NCI-H460 (cell line): ENCODE measurements at places on chromosomes 3 and 15.

GRCh38 chr3:104941785-104942184, 424.9 kb upstream of the ALCAM start:
- no peak for DNase-seq

DNA sequence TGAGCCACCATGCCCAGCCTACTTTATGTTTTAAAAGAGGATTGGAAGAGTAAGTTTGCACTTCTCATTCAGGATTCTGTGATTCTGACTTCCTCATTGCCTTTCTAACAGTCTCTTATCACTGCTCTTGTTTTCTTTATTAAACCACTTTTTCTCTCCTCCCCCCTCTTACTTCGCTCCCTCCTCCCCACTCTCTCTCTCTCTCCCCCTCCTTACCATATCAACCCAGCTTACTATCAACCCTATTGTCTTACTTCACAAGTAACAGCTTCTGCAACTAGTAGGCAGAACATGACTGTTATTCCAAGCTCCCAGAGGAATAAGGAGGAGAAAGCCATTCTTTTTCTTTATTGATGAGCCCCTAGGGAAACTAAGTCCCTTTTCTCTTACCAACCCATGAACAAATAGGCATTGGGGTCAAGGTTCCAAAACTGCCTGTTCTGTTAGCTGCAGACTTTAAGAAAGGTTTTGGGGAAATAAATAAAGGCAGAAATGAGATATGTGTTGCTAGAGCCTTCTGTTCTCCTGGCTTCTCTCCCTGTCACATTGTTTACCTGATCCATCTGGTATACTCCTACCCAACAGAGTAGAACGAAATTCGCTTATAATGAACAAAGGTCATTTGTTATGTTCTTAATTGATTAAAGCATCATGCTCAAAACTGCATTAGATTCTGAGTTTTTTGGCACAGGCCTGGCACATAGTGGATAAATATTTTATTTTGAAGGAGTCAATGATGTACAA, 56.4 kb upstream of the RASGRP1 start:
- no peak for DNase-seq

- peak; percentile 15 for DNase-seq
Observed at GRCh38 chr3:99920481-99921376, 103.1 kb downstream of the CMSS1 start.

DNA sequence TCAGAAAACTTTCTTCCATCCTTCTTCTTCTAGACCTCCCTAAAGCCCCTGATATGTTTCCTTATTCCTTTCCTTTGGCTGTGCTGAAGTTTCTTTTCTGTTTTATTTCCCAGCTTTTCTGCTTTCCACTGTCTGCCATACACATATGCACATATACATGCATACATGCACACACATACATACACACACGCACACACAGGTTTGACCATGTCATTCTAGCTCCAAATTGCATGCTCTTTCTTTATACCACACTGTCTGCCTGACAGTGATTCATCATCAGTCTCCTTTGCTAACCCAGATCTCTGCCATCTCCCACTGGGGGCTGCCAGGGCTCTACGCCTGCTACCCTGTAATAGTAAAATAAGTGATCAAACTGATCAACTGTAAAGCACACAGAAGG, 181.3 kb downstream of the STAC start:
- no peak for DNase-seq

- no peak for DNase-seq
Observed at GRCh38 chr3:133572158-133573053, 1.1 kb upstream of the CDV3 start.

DNA sequence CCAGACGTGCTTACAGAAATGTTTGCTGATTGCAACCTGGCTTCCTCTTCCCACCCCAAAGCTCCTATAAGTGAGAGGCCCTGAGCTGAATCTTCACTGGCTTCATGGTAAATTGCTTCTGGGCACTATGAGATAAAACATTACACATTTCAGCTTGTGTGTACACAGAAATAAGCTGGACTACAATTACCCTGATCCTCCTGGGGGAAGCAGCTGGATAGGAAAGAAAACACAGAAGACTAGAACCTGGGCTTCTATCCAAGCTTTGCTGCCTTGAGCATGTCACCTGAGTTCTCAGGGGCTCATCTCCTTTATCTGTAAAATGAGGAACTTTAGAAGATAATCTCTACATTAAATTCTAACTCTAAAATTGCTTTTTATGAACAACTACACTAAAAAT, 40.3 kb downstream of the THBS1 start:
- no peak for DNase-seq

DNA sequence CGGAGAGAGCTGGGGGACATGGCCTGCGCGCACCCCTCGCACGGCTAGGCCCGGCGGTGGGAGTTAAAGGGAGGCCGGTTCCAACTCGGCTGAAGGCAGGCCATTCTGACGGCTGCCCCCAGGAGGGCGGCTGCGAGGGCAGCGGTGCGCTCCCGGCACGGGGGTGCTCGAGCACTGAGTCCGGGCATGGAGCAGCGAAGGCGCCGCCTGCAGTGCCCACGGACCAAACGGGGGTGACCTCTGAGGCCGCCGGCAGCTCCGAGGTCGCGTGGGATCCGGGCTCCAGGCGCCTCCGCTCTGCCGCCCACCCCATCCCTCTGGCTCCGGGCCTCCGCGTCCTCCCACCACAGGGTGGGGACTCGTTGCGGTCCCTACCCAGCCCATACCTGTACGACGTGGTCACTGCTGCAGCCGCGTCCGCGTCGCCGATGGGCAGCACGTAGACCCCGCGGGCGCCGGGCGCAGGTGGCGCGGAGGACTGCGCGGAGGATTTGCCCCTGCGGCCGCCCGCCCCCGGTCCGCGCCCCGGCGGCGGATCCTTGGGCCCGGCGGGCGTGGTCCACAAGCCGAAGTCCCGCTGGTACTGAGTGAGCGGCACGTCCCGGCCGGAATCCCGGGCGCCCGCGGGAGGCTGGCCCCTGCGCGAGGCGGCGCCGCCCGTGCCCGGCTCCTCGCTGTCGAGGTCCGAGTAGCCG, 469 bp downstream of the MAP6D1 start:
- no peak for DNase-seq

GRCh38 chr3:142586803-142587406, 8.4 kb upstream of the ATR start:
- DNase-seq, result peak; percentile 84

DNA sequence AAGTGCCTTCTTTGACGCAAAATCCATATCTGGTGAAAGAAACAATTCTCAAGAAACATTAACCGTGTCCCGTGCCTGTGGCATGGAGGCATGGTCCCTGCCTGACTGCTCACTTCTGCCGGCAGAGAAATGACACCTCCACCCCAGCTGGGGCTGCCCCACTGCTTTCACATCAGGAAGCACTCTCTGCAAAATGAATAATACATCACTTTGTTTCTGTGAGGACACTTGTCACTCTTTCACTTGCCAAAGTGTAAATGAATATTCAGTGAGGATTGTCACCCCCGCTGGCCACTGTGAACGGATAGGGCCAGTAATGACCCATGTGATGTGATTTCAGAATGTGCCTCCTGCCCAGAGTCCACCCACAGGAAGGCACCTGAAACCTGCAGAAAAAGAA, 31.1 kb upstream of the SLC24A5 start:
- no peak for DNase-seq

DNA sequence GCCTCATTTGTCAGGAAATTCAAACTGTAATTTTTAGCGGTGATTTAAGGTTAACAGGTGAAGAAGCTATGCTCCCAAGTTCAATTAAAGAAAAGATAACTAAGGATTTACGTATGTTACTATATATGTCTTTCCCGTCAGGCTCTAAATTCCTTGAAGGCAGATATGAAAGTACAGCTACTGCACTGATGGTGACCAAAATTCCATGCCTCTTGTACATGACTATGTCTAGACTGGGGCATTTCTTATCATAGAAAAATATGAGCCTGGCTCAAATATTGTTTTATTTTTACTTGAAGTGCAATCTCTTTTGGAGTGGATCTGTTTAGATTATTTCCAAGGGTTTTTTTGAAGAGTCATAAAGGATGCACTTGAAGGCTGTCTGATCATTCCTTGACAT, 647.1 kb upstream of the KCNMB2 start:
- no peak for DNase-seq

DNA sequence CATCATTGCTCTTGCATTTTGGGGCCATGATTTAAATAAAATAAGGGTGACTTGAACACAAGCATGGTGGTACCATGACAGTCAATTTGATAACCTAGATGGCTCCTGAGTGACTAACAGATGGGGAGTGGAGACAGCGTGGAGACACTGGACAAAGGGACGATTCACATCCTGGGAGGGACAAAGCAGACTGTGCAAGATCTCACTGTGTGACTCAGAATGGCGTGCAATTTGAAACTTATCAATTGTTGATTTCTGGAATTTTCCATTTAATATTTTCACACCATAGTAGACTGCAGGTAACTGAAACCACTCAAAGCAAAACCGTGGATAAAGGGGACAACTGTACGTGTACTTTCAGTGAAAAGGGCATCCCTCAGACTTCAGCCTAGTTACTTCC, 25.5 kb downstream of the MCCC1 start:
- no peak for DNase-seq

GRCh38 chr3:9678493-9678892, 25.1 kb upstream of the CPNE9 start:
- DNase-seq, result no peak

DNA sequence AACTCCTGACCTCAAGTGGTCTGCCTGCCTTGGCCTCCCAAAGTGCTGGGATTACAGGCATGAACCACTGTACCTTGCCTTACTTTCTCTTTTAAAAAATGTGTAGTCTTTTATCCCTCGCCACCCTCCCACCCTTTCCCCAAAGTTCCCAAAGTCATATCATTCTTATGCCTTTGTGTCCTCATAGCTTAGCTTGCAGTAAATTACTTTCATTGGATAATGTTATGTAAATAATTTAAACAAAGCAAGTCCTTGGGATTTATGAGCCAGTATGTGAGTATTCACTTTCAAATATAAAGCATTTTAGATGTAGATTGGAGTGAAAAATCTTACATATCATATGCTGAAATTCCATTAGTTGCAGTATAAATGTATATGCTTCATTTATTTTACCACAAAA, 11.0 kb downstream of the GTF2A2 start:
- no peak for DNase-seq

DNA sequence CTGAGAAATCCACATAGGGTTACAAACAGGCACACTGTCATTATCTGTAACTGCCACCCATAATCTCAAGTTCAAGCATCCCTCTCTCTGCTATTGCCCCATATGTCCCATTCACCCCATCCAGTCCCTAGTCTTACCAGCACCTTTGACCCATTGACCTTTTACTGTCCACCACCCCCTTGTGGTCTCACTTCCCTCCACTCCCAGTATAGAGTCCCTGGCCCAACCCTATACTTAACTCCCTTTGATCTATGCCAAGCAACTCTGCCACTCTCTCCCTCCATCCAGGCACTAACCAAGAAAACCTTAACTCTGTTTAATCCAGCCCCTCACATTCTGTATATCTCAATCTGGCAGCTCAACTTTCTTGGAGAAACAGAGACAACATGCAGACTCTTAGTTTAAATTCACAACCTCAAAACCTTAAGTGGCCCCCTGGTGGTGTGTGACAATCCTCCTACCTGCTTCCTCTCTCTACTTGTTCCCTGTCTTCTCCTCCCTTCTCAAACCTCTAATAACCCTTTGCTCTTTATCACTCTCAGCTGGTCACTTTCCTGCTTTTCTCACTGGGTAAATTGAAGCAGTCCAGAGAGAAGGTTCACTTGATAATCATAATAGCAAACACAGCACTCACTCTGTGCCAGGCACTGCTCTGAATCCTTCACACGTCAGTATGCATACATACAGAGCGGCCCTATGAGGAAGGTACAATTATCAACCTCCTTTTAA, 162.7 kb downstream of the STT3B start:
- no peak for DNase-seq

- DNase-seq, result no peak
Observed at GRCh38 chr15:37733628-37734027, 200.8 kb upstream of the TMCO5A start.

- no peak for DNase-seq
Observed at GRCh38 chr3:29168081-29168480, 112.8 kb upstream of the RBMS3 start.

DNA sequence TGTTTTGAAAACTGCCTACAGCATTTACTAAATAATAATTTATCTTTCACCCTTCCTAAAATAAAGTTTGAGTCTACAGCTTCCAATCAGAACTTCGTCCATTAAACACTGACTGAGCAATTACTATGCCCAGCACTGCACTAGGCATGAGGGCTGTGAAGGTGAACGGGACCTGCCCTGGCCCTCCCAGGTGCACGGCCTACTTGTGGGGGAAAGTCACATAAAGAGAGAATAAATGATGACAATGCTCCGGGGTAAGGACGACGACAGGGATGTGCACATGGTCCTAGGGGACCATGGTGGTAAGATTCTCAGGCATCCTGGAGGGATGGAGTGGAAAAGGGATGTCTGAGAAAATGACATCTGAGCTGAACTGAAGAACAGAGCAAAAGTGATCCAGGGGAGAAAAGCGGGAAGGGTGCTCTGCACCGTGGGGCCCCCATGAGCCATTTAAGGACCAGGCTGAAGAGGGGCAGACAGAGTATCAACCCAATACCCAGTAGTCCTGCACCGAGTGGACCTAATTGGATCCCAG, 11.5 kb downstream of the PLA2G4F start:
- no peak for DNase-seq

- DNase-seq, result no peak
Observed at GRCh38 chr3:172653004-172653572, 57.8 kb downstream of the NCEH1 start.

GRCh38 chr15:77901251-77901881, 176.1 kb downstream of the TBC1D2B start:
- no peak for DNase-seq

DNA sequence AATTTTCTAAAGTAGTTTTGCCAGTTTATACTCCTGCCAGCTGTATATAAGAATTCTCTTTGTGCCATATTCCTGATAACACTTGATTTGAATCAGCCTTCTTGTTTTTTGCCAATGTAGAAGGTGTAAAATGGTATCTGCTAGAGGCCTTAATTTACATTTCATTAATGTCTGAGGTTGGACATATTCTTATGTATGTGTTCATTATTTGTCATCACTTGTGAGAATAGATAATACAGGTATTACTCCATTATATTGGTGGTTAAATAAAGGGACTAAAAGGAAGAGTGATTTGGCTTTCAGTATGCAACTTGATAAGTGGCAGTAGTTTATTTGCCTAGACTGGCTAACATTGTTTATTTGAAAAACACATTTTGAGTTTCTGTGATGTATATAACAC, 25.8 kb downstream of the PAK2 start:
- DNase-seq, result no peak

DNA sequence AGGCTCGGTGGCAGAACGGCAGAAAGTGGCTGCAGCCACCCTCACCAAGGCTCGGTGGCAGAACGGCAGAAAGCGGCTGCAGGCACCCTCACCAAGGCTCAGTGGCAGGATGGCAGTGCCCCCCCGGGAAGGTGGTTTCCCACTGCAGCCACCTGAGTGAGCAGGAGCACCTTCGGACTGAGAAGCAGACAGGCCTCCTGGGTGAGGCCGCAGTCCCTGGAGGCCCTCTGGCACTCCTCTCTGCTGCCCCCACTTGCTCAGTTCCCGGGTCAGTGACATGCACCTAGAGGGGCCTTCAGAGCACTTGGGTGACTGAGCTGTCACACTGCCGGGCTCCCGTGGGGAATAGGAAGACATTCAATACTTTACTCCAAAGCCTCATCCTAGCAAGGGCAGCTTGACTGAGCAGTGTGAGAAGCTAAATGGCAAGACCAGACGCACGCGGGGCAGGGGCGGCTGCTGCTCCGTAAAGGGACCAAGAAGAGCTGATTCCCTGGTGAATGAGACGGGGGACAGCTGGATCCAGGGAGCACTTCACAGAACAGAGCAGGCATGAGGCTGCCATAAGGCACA, 62.7 kb downstream of the PCSK6 start:
- DNase-seq, result no peak

GRCh38 chr15:81304226-81304625, 19.7 kb downstream of the STARD5 start:
- no peak for DNase-seq
